ENCODE measurements at places on chromosomes 5 and 9. TPM values are rescaled to one million over a fixed set of nuclear protein-coding genes. Genes with fewer than 3 reads are reported as not detected.

- ATAC-seq, result no peak
Observed at GRCh38 chr5:77990020-77990419, 213.9 kb upstream of the TBCA start.

DNA sequence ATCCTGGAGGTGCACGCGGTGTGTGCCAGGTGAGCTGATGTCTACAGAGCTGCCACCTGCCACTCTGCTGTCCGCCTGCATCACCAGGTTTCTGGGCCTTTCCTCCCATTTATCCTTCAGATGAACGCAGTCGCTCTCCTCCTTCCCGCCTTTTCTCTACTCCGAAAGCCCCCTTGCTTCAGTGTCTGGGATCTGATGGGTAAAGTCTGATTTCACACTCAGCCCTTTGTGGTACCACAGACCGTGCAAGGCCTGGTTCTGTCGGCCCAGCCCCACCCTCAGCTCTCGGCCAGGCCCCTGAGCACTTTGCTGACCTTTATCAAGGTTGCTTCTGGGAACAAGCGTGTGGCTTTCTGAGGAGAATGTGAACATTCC lies 32.5 kb downstream of the GLT6D1 start:
- no peak for ATAC-seq

GRCh38 chr5:136309932-136310598 lies 55.3 kb downstream of the TRPC7 start:
- ATAC-seq, result no peak

The LCN12 gene
- 2.4 TPM for total RNA-seq

The MOCS2 gene
- total RNA-seq, result 27.6 TPM

The WDR38 gene
- total RNA-seq, result not detected

- ATAC-seq, result peak; percentile 37
Observed at GRCh38 chr9:87213948-87214347, 266.6 kb upstream of the GAS1 start.

The CNTFR gene
- total RNA-seq, result not detected
